ENCODE measurements at places on chromosomes 16 and 17. TPM values are rescaled to one million over a fixed set of nuclear protein-coding genes. Genes with fewer than 3 reads are reported as not detected.

DNA sequence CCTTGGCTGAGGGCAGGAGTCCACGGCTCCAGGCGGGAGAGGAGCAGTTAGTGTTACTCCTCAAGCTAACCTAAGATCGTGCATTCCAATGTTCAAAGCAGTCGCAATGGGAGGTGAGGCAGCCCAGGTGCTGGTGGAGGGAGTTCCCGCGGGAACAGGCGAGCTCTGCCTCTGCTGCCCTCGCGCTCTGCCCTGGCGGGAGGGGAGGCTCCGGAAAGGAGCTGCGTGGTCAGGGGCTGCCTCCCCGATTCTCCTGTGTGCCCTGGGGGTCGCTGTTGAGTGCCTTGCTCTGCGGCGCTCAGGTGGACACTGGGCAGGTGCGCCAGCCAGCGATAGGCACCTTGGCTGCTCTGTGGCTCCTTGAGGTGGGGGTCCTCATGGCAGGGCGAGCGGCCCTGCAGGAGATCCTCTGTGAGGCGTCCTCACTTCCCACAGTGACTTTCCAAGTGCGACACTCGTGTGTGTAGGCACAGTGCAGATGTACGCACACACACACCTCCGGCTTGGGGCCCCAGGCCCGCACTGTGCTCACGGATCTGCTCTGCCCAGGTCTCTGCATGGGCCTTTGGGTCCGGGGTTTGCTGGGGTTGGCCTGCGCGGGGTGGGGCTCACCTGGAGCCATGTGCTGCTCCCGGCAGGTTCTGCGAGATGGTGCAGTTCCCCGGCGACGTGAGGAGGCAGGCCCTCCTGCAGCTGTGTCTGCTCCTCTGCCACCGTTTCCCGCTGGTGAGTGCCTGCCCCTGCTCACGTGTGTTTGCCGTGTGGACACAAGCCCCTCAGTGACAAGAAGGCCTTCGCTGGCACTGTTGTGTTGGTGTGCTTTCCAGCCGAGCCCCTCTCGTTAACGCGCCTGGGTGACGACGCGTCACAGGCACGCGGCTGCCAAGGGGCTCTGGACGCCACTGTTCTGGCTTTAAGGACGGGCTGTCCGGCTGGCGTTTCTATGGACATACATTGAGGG is 97.9 kb upstream of the ZNF750 start:
- no peak overlapping the region for H3K4me3 ChIP-seq
- H3K36me3 ChIP-seq = peaks cover 8% of the 10 kb centered on the region
- H3K4me1 ChIP-seq = peaks cover 8% of the 10 kb centered on the region
- no peaks in the 10 kb centered on the region for H3K27me3 ChIP-seq

DNA sequence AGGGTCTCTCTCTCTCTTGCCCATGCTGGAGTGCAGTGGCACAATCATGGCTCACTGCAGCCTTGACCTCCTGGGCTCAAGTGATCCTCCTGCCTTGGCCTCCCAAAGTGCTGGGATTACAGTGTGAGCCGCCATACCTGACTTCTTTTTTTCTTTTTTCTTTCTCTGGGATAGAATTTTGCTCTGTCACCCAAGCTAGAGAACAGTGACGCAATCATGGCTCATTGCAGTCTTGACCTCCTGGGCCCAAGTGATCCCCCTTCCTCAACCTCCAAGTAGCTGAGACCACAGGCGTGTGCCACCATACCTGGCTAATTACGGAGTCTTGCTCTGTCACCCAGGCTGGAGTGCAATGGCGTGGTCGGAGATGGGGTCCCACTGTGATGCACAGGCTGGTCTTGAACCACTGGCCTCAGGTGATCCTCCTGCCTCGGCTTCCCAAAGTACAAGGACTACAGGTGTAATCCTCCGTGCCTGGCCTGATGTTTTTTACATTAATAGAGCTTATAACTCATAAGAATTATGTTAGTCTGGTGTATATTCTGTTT is 76.5 kb downstream of the BCAS3 start:
- H3K4me3 ChIP-seq = no peak overlapping the region
- H3K4me1 ChIP-seq = no peaks in the 10 kb centered on the region
- DNase-seq = no peak
- H3K27ac ChIP-seq = no peak overlapping the region
- H3K27me3 ChIP-seq = no peaks in the 10 kb centered on the region

- DNase-seq = peak; percentile 35
- H3K27ac ChIP-seq = no peak overlapping the region
- no peaks in the 10 kb centered on the region for H3K36me3 ChIP-seq
- no peaks in the 10 kb centered on the region for H3K4me1 ChIP-seq
- no peak overlapping the region for H3K4me3 ChIP-seq
- H3K27me3 ChIP-seq = no peaks in the 10 kb centered on the region
These were observed 64.2 kb upstream of the ZNF469 start for GRCh38 chr16:88318521-88318920.

GRCh38 chr17:50257676-50258224 is 16.5 kb upstream of the TMEM92 start:
- no peaks in the 10 kb centered on the region for H3K27me3 ChIP-seq
- no peaks in the 10 kb centered on the region for H3K36me3 ChIP-seq
- H3K4me1 ChIP-seq = peaks cover 41% of the 10 kb centered on the region
- H3K4me3 ChIP-seq = no peak overlapping the region
- DNase-seq = peak; percentile 64
- H3K27ac ChIP-seq = no peak overlapping the region

- DNase-seq = no peak
- no peak overlapping the region for H3K4me3 ChIP-seq
- no peaks in the 10 kb centered on the region for H3K36me3 ChIP-seq
- H3K27ac ChIP-seq = no peak overlapping the region
These were observed 863.5 kb downstream of the KCNJ2 start for GRCh38 chr17:71032746-71033273.

GRCh38 chr17:72467841-72468653 is 347.2 kb downstream of the SOX9 start:
- no peak overlapping the region for H3K4me3 ChIP-seq
- peaks cover 5% of the 10 kb centered on the region for H3K4me1 ChIP-seq
- H3K27me3 ChIP-seq = peaks cover 4% of the 10 kb centered on the region
- DNase-seq = peak; percentile 37

DNA sequence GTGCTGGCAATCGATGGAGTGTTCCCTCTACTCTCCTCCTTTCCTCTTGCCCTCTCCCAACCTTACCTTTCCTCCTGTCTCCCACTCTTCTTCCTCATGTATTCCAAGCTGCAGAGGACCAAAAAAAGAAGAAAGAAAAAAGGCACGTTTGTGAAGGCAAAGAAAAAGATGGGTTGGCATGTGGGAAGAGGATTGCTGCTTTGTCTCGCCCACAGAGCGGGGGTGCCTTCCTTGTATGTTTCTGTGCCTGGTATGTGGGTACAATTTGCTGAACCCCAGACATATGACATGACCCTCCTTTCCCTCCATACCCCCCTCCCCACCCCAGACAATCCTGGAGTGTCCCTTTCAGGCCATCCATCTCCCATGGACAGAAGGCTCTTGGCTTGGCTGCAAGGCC is 13.1 kb upstream of the CTCF start:
- no peak overlapping the region for H3K27ac ChIP-seq
- DNase-seq = no peak
- H3K4me3 ChIP-seq = no peak overlapping the region

GRCh38 chr17:45341533-45342158 is 24.8 kb upstream of the MAP3K14 start:
- no peaks in the 10 kb centered on the region for H3K27me3 ChIP-seq
- no peaks in the 10 kb centered on the region for H3K36me3 ChIP-seq
- no peak overlapping the region for H3K4me3 ChIP-seq
- peaks cover 9% of the 10 kb centered on the region for H3K4me1 ChIP-seq
- DNase-seq = peak; percentile 21

- DNase-seq = no peak
- H3K27me3 ChIP-seq = no peaks in the 10 kb centered on the region
- H3K4me1 ChIP-seq = no peaks in the 10 kb centered on the region
- H3K27ac ChIP-seq = no peak overlapping the region
These were observed 6.4 kb downstream of the ASB16 start for GRCh38 chr17:44176671-44177501.

DNA sequence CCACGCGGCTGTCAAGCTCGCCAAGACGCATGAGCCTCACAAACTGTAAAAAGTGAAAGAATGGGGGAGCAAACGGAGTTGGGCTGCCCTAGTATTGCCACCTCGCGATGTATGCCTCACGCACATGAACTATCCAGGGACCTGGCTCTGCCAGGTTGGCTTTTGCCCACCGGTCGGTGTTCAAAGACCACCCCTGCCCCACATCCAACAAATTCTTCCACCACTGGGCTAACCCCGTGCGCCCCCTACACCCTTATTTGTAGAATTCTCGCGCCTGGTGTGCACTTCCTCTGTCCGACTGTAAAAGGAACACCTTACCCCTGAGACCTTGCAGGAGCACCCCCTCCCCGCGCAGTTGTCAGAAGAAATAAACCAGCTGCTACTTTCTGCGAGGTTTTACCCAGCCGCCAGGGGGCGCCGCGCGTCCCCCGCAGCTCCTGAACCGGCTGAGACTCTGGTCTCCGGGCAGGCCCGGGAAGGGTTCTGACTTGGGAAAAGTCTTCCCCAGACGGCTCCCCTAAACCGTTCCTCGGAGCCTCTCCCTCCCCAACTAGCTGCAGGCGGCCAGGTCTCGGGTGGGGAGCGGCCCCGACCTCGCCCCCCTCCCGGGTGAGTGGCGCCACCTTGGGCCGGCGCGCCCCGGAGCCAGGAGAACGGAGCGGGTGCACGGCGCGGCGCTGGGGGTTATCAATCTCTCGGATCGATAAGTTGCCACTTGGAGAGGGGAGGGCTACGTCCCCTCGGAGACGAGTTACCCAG is 1.7 kb upstream of the ZNF423 start:
- no peaks in the 10 kb centered on the region for H3K27me3 ChIP-seq
- peak overlapping the region; percentile 68 for H3K27ac ChIP-seq

The SCIMP gene
- 18.6 TPM for total RNA-seq

The STH gene
- not detected for total RNA-seq

The MYO19 gene
- 40.2 TPM for total RNA-seq

The EFCAB5 gene
- 2.2 TPM for total RNA-seq

The MAPT gene
- 3.8 TPM for total RNA-seq

The EME1 gene
- 2.8 TPM for total RNA-seq

The RND2 gene
- 1.3 TPM for total RNA-seq
